Pulmonary artery endothelial cell (primary cell): ENCODE measurements at places on chromosomes 11 and 22. TPM values are rescaled to one million over a fixed set of nuclear protein-coding genes. Genes with fewer than 3 reads are reported as not detected.

- DNase-seq: no peak
Measured at GRCh38 chr11:17233101-17233500, 25.3 kb upstream of the PIK3C2A start.

DNA sequence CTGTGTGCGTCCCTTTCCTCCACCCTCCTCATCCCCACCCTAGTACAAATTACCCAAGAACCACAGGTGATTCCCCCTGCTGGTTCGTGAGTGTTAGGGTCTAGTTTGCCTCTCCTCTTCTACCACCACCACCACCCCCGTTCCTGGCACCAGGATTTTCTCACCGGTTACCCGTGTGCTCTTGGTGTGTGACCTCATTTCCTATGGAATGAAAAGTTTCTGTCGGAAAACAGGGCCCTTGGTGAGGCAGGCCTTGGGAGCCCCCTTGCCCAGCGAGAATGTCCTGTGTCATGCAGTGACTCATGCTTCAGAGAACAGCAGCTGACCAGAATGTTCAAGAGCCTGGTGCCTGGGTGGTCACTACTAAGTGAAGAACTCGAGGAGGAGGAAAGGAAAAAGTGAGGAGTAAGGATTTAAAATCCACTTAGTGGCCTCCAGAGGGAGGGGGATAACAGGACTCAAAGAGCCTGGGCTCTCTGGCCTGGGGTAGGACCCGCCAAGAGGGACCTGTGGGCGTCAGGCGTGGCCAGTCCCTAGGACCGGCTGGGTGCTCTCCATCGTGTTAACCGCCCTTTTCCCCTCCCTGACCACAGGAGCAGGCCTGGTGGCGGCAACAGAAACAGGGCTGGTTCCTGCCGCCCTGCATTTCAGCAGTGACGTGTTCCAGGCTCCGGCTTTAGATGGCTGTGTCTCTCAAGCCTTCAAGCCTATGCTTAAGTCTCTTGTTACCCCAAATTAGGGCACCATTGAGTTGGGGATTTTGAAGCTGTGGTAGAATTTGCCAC is 30.2 kb downstream of the C22orf31 start:
- DNase-seq: peak; percentile 92

DNA sequence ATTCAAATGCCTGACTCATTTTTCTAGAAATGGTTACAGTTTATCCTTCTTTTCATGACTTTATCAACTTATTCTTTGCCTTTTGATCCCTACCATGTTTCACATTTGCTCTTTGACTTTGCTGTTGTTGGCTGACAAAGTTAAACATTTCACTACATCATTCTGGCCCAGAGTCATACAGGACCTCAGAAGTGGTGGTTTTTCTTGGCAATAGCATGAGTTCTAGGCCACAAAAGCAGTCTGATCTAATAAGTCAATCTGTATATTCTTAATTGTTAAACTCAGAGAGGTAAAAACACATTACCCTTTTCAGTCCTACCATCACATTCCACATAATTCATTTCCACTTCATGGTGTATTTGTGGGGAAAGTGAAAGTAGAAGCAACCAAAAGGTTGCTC is 763.2 kb upstream of the TENM4 start:
- DNase-seq: no peak

DNA sequence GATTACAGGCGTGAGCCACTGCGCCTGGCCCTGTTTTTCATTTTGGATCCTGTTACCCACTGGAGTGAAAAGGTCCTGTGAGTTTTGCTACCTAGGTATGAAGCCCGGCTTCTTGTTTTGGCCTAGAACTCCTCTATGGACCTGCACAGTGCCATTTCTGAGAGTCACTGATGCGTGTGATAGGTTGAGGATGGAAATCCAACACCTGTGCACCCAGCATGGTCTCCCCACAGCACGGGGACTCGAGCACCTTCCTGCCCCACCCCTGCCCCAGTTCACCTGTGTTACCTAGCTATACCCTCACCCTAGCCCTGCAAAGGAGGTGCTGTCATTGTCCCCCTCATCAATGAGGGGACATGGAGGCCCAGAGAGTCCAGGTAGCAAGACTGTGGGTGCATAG is 5.1 kb downstream of the FBLN1 start:
- DNase-seq: no peak

DNA sequence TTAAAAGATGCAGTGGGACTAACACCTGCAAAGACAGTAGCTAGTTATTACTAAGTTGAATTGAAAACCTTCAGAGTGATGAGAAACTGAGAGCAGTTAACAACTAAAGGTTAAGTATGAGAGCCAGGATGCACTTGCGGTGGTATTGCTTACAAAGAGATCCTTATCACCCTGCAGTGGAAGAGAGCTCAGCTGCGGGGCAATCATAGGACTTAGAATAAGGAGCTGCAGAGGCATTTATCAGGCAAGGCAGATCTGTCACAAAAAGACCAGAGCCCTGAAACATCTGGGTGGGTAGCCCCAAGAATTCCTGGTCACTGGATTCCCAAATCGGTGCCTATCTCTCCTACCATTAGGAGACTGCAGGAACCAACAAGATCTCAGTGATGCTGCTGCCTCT is 34.3 kb upstream of the CFAP300 start:
- no peak for DNase-seq

GRCh38 chr22:38824585-38824984 is 19.2 kb downstream of the NPTXR start:
- DNase-seq: peak; percentile 35

GRCh38 chr11:12269104-12269441 is 108.3 kb upstream of the PARVA start:
- DNase-seq: peak; percentile 54

DNA sequence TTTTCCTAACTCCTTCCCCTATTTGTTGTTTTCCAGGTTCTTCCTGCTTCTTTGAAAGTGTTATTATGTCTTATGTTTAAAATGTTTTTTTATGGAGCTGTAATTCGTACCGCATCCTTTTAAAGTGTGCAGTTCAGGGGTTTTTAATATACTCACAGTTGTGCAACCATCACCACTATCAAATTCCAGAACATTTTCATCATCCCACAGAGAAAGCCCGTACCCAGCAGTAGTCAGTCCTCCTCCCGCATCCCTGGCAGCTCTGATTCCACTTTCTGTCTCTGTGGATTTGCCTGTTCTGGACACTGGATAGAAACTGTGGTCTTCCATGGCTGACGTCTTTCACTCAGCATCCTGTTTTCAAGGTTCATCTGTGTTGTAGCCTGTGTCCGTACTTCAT is 73.7 kb downstream of the JAM3 start:
- no peak for DNase-seq

Gene GSTT2
- total RNA-seq: 0.35 and 1.5 TPM in 2 replicates

Gene WT1
- under 0.01 and 0.25 TPM in 2 replicates for total RNA-seq

Gene OR52N4
- not detected in 2 replicates for total RNA-seq

Gene TNNI2
- total RNA-seq: not detected in 2 replicates

Gene GLYATL1
- not detected in 2 replicates for total RNA-seq

Gene SYVN1
- total RNA-seq: 7.1 and 11.4 TPM in 2 replicates
